ENCODE measurements at places on chromosomes 6 and 20.

DNA sequence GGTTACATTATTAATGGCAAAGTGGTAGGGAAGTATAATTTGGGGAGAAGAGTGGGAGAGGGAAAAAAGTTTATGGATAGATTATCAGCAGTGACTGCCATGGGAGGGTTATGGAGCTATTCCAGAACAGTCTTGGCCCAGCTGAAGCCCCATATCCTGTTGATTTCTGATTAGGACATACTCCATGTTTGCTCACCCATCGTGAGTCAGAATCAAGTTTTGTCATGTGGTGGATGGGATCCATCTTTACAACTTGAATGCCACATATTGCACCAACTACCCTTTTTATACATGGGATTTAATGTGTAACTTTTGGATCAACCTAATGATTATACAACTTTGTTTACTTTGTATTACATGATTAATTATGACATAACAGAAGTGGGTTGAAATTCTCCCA lies 217.0 kb downstream of the HAO1 start:
- DNase-seq = no peak

DNA sequence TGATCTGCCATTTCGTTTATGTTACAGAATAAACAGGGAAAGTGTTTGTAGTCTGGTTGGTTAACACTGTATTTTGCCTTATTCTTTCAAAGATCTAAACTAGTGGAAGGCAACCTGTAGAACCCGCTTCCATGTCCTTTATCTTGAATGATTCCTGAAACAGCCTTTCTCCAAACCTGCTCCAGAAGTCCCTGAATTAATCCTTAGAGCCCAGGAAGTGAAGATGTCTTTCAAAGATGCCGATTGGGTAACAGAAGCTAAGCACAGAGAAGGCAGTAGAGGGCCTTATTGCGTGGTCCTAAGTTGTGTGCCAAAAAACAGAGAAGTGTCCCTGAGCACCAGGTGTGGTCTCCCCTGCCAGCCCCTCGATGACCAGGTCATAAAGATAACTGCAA lies 19.2 kb upstream of the ZSCAN16 start:
- DNase-seq = no peak

- DNase-seq = no peak
Observed at GRCh38 chr6:56406276-56407269, 159.2 kb upstream of the COL21A1 start.

DNA sequence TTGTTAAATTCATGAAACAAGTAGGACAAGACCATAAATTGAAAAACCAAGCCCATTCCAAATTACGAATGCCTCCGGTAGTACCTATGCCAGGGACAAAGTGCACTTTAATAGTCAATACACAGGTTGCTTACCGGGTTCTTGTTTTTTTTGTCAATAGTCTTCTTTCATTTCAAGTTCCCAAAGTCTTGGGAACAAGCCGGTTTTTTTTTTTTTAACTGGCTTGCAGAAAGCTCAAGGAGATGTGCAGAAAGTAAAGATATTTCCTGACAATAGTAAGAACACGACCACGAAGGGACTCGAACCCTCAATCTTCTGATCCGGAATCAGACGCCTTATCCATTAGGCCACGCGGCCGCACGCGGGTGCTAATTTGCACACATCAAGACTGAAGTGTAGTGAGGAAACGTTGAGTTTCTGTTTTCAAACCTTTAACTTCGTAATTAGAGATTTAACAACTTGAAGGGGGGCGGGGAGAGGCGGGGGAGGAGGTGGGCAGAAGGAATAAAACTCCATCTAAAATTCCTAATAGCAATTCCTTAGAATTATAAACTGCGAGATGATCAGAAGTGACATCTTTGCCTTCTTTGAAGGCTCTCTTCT lies 181.0 kb downstream of the TRIM27 start:
- DNase-seq = no peak

DNA sequence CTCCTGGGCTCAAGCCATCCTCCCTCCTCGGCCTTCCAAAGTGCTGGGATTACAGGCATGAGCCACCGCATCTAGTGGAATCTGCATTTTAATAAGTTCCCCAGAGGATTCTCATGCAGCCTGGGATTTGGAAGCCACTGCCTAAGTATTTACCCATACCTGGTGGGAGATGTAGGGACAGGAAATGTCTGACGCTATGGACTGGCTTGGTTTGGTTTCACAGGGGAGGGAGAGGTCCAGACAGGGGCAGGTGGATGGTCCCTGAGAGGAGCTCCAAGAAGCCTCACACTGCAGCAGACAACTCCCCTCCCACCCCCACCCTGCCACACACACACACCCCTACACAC lies 4.4 kb downstream of the VSTM2L start:
- DNase-seq = no peak

GRCh38 chr6:123565529-123565928 lies 71.2 kb downstream of the TRDN start:
- no peak for DNase-seq

GRCh38 chr6:121711472-121711871 lies 276.0 kb downstream of the GJA1 start:
- DNase-seq = no peak

- no peak for DNase-seq
Observed at GRCh38 chr6:133447924-133448323, 206.8 kb downstream of the EYA4 start.

DNA sequence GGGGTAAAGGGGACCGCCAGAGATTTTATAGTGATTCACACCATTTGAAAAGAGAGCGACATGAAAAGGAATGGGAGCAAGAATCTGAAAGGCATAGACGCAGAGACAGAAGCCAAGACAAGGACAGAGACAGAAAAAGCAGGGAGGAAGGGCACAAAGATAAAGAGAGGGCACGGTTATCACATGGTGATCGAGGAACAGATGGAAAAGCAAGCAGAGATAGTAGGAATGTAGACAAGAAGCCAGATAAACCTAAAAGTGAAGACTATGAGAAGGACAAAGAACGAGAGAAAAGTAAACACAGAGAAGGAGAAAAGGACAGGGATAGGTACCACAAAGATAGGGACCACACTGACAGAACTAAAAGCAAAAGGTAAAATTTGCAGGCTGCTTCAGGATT lies 77.7 kb downstream of the PHF3 start:
- DNase-seq = no peak

GRCh38 chr6:5422321-5422915 lies 161.1 kb downstream of the FARS2 start:
- DNase-seq = no peak

DNA sequence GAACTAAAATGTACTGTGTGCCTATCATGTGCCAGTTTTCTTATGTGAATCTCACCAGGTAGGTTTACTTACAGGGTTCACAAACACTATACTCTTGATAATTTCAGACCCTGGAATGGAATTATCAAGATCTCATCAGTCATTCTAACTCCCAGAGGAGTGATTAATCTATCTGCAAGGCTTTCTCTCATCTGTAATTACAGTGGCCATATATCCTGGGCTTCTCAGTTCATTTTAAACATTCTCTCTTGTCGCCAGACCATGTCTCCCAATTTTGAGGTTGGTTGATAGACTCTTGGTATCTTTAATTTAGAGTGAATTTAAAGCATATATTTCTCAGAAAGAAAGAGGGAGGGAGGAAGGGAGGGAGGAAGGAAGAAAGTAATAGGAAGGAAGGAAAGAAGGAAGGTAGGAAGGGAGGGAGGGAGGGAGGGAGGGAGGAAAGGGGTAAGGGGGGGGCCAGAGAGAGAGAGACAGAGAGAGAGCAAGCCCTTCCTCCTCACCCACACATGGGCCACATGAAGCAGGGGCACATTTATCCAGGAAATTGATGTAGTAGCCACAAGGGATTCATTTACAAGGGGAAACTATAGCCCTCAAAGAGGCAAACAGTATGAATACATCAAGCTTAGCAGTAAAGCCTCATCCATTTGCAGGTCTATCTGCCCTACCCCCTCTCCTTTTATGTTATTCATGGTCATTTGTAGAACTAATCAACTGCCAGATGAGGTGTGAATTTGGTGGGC lies 25.8 kb upstream of the NRSN1 start:
- DNase-seq = no peak

- DNase-seq = no peak
Observed at GRCh38 chr6:26141378-26141904, 54.2 kb downstream of the HFE start.

GRCh38 chr6:116011520-116011919 lies 49.2 kb downstream of the FRK start:
- DNase-seq = no peak

DNA sequence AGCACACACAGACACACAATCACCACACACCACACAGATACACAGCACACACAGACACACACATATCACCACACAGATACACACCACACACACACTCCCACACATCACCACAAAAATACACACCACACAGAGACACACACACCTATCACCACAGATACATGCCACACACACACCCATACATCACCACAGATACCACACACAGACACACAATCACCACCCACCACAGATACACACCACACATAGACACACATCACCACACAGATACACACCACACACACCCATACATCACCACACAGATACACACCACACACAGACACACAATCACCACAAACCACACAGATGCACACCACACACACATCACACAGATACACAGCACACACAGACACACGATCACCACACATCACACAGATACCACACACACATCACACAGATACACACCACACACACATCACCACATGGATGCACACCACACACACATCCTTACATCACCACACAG lies 74.0 kb downstream of the GRM4 start:
- no peak for DNase-seq

DNA sequence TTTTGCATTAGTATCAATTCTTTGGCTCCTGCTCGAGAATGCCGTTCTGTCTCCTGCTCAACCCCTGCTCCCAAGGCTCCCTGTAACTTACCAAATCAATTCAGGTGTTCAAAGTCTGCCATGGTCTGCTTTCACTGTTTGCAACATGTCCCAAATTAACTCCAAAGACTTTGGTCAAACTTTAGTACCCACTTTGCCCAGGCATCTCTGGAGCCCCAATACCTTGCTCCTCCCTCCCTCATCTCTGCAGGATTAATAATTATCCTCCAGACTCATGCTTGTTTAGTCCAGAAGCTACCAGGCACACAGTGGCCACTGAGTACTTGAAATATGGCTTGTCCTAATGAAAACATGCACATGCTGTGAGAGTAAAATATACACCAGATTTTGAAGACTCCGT lies 30.2 kb downstream of the GCLC start:
- no peak for DNase-seq

DNA sequence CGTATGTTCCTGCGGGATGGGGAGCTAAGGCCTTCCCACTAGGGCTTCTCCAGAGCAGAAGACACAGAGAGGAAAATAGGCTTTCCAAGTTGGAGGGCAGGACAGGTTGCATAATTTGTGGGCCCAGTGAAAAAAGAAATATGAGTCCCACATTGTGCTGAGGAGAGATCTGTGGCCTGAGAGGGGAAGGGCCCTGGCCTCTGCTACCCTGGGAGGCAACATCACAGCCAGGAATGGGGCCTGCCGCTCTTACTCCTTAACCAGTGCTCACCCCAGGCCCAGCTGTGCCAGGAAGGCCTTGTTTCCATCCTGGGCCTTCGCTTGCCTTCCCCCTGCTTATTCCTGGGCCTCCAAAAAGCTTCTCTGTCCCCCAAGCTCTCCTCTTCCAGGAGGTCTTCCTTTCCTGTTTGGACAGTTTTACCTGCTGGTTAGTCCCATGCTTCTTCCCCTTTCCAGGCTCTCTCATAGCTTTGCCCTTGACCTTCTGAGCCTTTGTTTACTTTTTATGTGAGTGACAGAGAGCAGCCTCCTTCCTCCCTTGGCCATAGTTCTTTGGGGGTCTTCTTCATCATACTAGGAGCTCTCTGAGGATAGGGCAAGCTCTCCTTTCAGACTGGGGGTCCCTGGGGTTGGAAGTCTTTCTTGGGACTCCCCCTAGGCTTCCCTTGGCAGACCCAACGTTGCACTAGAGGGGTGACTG lies 26.2 kb upstream of the VEGFA start:
- no peak for DNase-seq

DNA sequence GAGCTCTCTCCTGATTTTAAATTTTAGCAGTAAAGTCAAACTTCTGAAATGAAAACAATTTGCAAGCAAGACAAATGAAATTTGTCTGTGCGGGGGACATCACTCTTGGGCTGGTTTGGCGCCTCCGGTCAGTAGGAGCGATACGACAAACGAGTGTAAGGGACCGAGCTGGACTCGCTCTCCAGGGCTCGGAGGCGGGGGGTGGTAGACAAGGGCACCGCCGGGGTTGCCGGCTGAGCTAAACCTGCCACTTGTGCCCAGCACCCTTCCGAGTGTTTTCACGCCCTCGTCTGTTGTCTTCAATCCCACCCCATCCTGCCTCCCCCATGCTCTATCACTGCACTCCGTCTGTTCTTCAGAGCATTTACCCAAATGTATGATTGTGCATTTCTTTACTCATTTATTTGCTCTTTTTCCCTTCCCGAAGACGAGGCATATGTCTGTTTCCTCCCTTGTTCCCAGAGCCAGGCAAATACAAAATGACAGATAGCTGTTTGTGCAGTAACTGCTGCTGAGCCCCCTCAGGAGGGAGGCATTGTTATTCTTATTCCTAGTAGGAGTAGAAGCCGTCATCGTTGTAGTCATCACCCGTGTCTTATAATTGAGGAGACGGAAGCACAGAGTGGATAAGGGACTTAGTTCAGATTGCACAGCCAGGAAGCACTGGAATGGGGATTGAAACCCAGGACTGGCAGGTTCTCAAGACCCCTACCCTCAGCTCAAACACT lies 62.8 kb upstream of the APCDD1L start:
- no peak for DNase-seq

DNA sequence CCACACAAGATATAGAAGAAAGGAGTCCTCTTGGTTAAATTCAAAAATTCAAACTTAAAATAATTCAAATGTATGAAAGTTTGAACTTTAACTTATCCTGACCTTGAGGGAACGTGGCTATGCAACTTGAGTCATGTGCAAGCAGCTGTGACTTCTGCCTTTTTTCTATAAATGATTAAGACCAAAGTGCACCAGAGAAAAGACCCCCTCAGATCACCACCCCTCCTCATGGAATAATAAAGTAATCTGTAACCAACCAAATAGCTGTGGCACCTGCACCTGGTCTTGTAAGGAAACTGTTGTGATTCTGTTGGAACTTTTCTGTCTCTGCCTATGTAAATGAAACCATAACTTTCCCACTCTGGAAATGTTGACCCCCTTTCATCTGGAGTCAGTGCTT lies 141.1 kb upstream of the GGTLC1 start:
- DNase-seq = no peak

GRCh38 chr6:78770765-78771164 lies 96.6 kb upstream of the IRAK1BP1 start:
- DNase-seq = no peak

- no peak for DNase-seq
Observed at GRCh38 chr6:110232450-110232849, 52.2 kb downstream of the CDC40 start.

DNA sequence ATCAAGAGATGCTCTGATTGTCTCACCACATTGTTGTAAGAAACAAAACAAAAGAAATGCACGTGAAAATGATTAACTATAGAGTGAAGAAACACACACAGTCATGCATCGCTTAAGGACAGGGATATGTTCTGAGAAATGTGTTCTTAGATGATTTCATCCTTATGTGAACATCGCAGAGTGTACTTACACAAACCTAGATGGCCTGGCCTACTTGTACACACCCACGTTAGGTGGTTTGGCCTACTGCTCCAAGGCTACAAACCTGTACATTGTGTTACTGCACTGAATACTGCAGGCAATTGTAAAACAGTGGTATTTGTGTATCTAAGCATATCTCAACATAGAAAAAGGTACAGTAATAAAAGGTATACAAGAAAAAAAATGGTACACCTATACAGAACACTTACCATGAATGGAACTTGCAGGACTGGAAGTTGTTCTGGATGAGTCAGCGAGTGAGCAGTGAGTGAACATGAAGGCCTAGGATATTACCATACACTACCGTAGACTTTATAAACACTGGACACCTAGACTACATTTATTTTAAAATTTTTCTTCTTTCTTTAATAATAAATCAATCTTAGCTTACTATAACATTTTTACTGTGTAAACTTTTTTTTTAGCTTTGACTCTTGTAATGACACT lies 48.6 kb downstream of the FKBP5 start:
- no peak for DNase-seq

Data from stimulated activated CD4-positive, alpha-beta T cell treated with anti-CD3 and anti-CD28 coated beads, Interleukin-1b, Interleukin-23, amount 100 ng/mL, for 1 hour (primary cell).